ENCODE measurements at places on chromosomes 4 and X. TPM values are rescaled to one million over a fixed set of nuclear protein-coding genes. Genes with fewer than 3 reads are reported as not detected.

GRCh38 chrX:12903646-12904045 lies 2.8 kb upstream of the TLR8 start:
- DNase-seq: peak; percentile 43

DNA sequence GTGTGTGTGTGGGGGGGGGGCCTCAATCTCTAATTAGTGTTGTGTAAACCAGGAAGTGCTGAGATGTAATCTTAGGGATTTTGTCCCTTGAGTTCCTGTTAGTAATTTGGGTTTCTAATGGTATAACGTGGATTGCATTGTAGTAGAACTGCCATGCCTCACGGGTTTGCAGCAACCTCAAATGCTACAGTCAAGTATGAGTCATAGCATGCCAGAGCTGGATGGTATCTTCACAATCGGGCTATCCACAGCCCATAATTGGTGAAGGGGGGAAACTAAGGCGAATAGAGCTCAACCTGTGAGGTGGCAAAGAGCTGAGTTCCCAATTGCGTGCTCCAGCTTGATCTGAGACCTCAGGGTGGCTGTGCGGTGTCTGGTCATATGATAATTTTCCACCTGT lies 2.2 kb upstream of the FMR1NB start:
- no peak for DNase-seq

The BCAP31 gene
- 80.6 TPM for polyA plus RNA-seq

The XKRX gene
- polyA plus RNA-seq: not detected

Measured in hindlimb muscle (tissue), 1 donor.